ENCODE measurements at places on chromosomes 2 and 18.

GRCh38 chr2:141311430-141311829 lies 819.4 kb downstream of the LRP1B start:
- DNase-seq = no peak

GRCh38 chr2:222538535-222538934 lies 114.2 kb downstream of the SGPP2 start:
- no peak for DNase-seq

DNA sequence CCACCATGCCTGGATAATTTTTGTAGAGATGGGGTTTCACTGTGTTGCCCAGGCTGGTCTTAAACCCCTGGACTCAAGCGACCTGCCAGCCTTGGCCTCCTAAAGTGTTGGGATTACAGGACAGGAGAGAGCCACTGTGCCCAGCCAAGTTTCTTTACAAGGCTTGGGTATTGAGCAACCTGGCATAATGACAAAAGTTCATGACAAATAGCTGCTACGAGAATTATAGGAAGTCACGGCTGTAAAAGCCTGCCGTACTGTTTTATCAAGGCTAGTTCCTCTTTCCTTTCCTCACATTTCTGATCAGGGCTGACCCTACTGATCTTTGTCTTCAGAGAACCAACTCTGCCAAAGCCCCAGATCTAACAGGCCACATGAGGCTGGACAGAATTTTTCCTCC lies 490.4 kb upstream of the SPRED2 start:
- DNase-seq = no peak

DNA sequence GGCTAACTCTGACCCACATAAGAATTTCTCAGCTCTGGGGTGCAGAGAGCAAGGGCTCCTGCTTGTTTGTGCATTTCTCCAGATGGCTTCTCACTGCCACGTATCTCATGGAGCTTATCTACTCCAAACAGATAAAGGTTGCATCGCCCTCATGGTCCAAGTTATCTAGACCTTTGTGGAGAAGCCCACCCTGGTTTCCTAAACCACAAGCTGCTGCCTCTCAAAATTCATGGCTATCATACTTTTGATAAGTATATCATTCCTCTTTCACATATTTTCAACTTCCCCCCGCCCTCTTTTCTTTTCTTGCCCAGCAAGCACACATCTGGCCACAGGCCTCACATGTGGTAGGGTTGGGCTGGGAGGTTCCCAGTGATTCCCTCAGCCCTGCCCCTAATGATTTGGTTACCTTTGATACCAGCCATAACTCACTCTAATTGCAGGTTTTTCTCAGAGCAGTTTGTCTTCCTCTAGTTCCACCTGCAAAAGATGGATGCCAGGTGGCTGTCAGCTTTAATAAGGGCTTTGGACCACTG lies 146.0 kb downstream of the RHBDD1 start:
- no peak for DNase-seq

DNA sequence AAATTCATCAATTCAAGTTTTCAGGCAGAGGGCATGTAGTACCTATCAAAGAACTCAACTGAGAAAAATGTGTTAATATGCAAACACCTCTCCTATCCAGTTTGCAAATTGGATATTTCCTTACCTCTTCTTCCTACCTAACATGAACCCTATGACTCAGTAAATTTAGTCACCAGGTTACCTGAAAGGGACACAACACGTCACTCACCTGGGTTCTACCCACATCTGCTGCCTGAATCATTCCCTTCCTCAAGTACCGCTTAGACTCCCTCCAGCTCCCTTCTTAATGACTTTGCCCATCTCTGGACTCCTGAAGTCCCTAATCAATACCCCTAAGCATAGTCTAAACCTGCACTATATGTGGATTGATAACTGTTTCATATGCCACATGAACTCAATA lies 10.4 kb downstream of the ANKRD44 start:
- DNase-seq = no peak

DNA sequence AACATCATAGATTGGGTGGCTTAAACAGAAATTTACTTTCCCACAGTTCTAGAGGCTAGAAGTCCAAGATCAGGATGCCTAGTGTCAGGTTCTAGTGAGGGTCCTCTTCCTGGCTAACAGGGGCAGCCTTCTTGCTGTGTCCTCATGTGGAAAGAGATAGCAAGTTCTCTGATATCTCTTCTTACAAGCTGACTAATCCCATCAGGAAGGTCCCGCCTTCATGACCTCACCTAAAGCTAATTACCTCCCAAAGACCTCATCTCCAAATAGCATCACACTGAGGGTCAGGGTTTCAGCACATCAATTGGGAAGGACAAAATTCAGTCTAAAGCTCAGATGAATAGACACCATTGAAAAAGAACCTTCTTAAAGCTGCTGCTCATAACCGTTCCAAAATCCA lies 22.9 kb downstream of the ACVR1 start:
- DNase-seq = no peak

GRCh38 chr2:112579241-112579640 lies 5.2 kb upstream of the CHCHD5 start:
- no peak for DNase-seq

GRCh38 chr18:28905509-28905908 lies 728.6 kb upstream of the CDH2 start:
- DNase-seq = no peak

DNA sequence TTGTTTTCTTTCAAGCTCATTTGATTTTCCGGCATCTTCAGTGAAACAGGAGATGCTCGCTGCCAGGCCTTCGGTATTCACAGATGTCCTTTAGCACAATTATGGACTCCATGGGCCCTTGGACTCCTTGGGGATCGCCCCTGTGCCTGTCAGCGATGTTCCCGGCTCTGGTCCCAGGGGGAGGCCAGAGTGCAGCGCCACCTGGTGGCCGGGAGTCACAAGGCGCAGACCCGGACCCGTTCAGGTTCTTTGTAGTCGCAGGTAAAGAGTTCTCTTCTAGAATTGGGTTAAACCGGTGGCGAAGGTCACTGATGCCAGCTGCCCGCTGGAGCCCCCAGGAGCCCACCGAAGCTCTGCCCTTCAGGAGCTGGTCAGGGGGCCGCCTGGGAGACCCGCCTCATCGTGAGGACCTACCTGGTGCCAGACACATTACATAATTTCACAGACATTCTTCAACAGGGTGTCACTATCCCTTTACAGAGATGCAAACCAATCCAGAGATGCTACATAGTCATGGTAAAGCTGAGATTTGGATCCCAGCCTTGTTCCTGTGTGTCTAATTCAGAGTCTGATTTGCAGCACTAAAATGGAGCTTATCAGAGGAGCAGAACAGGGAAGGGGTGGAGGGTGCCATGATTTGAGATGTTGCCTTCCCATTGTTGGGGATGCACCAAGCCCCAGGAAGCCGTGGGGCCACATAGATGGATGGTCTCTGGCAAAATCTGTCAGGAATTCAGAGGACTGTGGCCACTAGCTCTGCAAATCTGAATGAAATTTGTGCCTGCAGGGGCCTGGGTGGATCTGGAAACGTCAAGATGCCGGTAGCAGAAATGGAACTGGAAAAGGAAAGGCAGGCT lies 6.0 kb upstream of the INPP5D start:
- DNase-seq = no peak

GRCh38 chr2:105674401-105674800 lies 70.3 kb upstream of the NCK2 start:
- DNase-seq = no peak

DNA sequence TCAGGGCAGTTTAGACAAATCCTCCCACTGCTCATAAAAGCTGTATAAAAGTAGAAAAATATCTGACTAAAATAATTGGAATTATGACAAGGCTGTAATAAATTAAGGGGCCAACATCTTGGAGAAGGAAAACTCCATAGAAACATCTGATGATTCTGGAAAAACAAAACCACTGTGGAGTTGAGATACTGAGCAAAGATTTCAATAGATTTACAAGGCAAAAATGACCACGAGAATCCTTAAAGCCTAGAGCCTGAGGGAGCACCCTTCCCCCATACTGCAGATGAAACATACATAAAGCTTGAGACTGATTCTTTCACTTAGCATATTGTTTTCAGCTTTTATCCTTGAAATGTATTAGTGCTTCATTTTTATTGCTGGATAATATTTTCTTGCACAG lies 286.4 kb upstream of the MMADHC start:
- DNase-seq = no peak

DNA sequence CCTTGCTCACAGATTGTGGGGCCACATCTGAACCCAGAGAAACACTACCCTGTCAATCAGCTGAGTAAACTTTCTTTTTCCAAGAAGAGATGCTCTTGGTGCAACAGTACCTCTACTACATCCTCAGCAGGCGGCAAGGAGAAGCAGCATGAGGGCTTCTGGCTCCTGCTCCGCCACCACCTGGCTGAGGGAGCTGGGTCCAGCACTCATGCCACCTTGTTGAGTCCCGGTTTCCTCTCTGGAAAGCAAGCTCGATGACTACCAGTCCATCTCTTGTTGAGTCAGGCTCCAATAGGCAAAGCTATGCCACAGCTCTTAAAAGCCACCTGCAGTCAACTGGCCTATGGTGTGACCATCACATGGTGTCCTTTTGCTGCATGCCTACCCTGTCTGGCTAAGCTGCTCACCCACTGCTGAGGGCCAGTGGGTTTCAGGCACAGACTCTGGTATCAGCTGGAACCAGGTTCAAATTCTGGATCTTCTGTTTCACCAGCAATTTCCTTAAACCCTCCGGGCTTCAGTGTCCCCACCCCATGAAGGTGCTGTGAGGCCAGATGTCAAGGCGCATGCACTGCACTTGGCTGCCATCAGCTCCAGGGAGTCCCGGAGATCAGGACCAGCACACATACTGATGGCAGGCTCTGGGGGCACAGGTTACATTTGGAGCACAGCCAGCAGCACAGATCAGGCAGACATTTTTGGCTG lies 42.5 kb upstream of the ACAA2 start:
- no peak for DNase-seq

DNA sequence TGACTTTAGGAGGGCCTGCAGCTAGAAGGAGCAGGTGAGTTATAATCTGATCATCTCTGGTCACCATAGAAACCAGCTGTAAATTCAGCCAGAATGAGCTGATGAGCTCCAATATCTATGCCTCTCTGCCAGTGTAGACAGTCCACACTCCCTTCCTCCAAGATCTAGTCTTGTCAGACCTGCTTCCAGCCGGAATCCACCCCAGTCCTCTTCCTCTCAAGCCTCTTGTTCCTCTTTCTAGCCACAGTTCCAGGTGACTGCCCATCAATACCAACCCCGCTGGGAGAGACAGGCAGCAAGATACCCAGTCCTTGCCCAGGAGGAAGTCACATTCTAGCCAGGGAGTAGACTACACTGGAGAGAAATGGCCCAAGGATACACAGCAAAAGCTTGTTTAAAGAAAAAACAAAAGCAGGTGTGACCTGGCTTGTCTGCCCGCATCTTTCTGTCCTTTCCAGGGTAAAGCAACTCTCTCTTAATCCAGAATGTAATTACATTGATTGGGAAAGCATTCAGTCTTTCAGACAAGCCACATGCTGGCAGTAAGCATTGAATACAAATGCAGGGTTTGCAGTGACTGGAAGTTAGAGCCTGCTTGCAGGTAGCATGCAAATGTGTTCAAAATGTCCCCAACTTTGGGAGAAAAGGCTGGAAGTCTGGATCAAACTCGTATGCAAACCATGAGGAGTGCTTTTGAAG lies 9.0 kb upstream of the SLC35F6 start:
- no peak for DNase-seq

DNA sequence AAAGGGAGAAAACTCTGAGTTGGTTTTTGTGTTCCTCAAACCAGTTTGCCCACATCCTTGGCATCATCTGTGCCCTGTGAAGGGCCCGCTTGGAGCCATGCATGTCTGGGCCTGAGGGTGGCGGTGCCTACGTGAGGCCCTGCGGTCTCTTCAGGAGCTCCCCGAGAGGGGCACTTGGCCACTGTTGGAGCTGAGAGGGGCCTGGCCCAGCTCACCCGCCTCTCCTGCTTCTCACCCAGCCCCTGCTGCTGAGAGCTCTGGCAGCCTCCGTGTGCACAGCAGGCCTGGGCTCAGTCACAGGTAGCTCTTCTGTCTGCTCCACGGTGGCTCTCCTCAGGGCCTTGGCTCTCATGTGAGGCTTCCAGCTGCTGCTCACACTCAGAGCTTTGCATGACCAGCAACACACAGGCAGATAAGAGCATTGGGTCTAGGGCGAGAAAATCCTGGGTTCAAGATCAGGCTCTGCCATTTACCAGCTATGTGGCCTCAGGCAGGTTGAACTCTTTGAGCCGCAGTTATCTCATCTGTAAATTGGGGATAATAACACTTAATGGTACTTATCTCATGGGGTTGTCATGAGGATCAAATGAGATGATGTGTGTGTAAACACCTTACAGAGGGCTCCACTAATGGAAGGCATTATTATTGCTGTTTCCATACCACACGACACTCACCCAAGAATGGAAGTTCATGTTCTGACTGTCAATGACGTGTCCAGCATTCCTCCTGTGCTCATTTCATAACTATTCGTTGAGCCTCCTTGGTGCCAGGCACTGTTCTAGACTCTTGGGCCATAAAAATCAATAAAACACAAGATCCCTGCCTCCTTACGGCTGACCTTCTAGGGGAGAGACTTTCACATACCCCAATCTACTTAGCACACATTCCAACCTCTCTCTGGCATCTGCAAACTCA lies 41.6 kb upstream of the PLB1 start:
- no peak for DNase-seq

GRCh38 chr2:45867800-45868199 lies 216.3 kb downstream of the PRKCE start:
- no peak for DNase-seq

DNA sequence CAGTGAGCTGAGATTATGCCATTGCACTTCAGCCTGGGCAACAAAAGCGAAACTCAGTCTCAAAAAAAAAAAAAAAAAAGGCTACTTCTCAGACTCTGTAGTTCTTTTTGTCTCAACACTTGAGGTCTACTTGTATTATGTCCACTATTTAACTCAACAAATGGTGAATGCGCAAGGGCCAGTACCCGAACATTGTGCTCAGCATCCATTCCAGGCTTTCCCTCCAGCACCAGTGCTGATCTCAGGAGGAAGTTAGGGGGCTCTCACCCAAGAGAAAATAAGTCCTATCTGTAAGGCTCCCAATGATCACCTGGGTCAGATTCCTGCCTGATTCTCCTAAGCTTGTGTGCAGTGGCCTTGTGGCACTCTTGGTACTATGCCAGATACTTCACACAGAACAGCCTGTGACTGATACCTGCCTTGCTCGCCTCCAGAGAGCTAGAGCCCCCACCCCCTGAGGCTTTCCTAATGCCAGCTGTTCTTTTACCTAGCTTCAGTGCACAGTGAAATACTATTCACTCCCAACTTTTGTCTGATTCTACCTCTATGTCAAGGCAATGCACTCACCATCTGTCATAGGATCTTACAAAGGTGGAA lies 74.9 kb downstream of the INO80D start:
- DNase-seq = no peak

- no peak for DNase-seq
Measured at GRCh38 chr2:40470822-40471813, 19.2 kb upstream of the SLC8A1 start.

DNA sequence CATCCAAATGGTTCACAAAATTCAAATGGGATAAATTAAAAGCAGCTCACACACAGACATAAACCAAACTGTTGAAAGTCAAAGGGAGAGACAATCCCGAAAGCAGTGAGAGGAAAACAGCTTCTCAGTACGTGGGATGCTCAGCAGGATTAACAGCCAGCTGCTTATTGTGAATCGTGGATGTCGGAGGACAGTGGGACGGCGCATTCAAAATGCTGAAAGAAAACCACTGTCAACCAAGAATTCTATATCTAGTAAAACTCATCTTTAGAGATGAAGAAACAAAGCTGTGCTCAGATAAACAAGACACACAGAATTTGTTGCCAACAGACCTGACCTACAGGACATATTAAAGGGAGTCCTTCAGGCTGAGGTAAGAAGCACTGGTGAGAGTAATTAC lies 102.9 kb downstream of the NFATC1 start:
- no peak for DNase-seq

Data from nucleus accumbens (tissue), 56 donors.